ENCODE measurements at places on chromosomes 7 and 10.

DNA sequence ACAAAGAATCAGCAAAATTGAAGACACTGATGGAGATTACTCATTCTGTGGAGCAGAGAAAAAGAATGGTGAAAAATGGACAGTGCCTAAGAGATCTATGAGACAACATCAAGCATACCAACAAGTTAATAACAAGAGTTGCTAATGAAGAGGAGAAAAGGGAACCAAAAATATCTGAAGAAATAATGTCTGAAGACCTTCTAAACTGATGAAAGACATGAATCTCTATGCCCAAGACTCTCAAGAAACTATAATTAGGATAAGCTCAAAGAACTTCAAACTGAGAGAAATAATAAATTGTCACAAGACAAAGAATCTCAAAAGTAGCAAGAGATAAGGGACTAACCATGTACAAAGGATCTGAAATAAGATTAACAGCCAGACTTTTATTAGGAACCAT is 93.4 kb downstream of the ZNF33B start:
- no peak for DNase-seq

DNA sequence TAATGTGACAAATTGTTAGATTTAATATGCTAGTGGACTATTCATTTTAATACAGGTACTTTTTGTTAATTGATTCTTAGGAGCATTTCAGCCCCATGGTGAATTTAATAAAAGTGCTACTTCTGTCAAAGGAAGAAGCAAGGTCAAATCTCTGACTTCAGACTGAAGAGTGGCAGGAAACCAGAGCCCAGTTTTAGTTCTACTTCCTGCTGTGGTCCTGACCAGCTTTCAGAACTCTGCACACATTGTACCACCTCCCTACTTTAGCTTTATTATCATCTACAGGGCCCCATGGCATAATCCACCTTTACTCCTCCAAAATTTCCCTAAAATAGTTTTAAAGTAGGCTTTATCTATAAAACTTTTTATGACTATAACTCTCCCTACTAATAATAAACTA is 33.7 kb downstream of the CTTNBP2 start:
- no peak for DNase-seq

DNA sequence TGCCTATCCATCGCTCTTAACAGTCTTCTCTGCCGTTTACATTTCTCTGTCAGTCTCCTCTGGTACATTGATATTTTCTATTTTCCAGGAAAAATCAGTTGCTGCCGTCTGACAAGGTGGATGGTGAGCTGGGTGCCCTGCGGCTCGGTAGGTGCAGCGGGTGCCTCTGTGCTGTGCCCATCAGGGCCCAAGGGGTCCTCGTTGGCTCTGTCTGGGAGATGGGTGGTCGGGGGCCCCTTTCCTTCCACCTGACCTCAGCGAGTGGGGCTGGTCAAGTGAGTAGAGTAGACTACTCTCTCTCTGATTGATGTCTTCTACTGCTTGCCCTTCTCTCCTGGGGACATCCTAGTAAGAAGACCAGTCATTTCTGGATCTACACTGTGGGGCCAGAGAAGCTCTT is 57.4 kb downstream of the MINDY4 start:
- no peak for DNase-seq

DNA sequence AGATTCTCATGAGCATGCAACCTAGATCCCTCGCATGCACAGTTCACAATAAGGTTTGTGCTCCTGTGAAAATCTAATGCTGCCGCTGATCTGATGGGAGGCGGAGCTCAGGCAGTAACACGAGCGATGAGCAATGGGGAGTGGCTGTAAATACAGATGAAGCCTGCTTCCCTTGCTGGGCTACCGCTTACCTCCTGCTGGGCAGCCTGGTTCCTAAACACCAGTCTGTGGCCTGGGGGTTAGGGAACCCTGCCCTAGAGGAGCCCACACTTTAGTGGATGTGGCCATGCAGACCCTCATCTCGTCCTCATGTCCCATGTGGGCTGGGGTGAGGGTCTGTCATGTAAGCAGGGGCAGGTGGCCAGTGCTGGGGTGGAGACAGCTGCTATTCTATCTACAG is 417.6 kb downstream of the GLRX3 start:
- DNase-seq: no peak

DNA sequence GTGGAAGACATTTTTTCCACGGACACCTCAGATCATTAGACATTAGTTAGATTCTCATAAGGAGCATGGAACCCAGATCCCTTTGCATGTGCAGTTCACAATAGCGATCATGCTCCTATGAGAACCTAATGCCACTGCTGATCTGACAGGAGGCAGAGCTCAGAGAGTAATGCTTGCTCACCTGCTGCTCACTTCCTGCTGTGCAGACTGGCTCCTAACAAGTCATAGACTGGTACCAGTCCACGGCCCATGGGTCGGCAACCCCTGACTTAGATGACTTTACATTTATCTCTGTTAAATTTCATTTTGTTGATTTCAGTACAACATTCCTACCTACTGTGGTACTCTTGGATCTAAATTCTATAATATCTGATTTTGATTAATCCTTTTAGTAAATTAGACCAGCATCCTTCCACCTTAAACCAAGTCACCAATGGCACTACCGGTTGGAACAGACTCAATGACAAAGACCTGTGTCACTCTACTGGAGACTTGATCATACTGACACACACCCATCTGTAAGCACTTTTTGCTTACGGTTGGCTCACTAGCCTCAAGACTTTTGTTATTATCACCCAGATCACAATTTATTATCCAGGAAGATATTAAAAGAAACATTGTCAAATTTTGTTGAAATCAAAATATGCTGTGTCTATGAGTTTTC is 8.0 kb upstream of the CCDC71L start:
- DNase-seq: no peak

GRCh38 chr10:128537834-128538330 is 411.7 kb upstream of the MKI67 start:
- DNase-seq: no peak

- no peak for DNase-seq
These were observed 728 bp downstream of the PARD3 start for GRCh38 chr10:34814223-34814912.

DNA sequence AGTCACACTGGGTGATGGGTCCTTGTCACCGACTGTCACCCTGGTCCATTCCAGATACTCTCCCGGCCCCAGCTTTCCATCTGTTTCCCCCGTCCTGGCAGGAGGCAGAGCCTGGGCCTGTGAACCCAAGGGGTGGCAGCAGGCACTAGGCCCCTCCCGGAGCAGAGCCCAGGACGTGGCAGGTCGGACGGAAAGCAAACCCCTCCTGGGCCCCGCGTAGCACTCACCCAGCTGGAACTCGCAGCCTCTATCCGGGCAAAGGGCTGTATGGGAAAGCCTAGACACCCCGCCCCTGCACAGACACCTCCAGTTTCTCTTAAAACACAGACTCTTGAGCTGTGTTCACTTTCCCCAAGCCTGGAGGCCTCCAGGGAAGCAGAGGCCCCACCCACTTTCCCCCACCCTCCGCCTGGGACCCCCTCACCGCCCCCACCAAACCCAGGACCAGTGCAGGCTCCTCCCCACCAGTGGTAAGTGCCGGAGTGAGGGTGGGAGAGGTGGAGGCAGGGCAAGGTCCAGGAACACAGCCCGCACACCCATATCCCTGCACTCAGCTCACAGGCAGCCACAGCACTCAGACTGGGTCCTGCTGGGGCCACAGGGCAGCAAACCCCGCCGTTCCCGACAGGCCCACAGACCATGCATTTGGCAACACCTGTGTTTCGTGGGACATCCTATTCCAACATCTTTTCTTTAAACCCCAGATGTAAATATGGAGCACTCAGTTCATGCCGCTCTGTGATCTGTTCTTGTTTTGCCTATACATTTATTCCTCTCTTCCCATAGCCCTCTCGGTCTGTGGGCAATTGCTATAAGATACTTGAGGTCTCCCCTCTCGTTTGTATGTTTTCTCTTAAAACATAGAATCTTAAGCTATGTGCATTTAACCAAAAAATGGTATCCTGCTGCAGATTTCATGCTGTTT is 98.2 kb upstream of the PDGFA start:
- no peak for DNase-seq

- DNase-seq: no peak
These were observed 86.6 kb downstream of the LSMEM1 start for GRCh38 chr7:112567388-112567787.

DNA sequence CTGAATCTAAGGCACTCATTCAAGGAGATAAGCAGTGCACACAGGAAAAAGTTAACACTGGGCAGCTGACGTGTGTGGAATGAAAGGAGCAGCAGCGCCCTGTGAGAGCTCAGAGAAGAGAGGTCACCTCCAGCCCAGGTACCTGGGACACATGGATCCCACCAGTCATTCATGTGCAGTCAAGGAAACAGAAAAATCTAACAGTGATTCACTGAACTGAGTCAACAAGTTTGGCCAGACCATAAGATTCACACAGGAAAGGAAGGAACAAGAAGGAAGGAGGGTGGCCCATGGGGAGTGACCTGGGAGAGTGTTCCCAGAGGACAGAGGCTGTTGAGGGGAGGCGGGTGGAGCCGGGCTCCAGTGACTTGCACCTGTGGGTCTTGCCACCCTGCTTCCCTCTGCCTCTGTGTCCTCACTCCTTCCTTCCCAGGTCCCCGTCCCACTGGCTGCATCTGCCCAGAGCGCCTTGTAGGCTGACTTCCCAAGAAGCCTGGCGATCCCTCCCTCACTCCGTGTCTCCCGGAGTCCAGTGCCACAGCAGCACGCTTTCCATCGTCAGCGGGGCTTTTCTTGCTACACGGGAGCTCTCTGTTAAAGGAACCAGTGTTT is 27.7 kb downstream of the RNF32 start:
- no peak for DNase-seq

DNA sequence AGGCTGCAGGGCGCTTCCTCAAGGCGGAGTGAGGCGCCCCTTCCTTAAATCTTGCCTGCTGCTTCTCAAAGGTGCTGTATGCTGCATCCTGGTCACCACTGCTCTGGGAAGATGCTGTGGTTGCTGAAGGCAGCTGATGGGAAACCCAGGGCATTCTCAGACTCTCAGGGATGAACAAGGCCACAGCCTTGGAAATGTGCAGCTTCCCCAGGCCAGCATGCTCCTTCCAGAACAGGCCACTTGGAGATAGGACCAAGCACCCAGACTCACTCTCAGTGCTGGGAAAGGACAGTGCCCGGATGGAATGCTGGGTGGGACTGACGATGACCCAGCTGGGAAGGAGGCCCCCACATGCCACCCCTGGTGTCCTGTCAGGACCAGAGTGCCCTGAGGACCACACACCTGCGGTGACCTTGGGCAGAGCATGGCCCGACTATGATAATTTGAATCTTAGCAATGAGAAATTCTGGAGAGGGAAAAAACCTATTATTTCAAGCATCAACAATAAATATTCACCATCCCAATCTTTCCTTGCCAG is 235.5 kb downstream of the TNS3 start:
- DNase-seq: no peak

DNA sequence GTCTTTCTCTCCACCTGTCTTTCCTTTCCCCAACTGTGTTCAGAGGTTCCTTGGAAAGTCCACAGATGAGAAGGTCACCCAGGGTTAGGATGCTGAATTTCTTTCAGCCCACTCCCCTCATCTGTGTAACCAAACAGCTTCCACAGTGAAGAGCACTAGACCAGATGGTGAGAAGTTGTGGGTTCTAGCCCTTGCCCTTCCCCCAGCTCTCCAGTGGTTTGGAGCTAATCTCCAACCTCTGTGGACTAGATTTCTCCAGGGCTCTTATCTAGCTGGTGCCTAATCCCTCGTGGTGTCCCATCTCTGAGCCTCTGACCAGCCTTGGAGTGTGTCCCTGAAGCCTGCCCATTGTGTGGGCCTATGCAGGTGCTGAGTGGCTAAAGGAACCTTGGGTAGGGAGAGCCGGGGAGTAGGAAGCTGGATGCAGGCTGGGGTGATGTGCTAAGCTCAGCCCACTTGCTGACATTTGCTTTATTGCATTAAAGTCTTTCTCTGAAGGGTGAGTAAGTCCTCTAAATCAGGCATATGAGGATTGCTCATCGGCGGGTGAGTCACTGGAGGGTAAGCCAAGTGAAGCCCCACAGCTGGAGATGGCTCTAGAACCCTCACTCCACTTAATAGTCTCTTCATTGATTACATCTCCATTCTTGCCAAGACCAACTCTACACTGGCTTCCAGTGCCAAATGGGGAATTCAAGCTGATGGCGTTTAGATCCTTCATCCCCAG is 14.9 kb downstream of the DUSP5 start:
- no peak for DNase-seq

DNA sequence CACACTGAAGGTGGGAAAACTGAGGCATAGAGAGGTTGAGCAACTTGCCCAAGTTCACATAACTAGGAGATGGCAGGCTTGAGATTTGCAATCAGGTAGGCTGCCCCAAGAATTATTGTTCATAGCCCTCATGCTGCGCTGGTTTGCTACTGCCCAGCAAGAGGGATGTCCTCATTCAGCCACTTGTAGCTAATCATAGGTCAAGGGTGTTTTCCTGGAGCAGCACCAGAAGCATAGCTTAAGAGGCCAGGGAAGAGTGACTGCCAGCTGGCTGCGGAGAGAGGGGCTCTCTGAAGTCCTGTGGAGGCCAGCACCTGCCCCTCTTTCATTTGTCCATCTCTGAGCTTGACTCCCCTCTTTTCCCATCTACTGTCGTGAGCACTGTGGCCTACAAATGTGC is 15.0 kb downstream of the CDHR3 start:
- no peak for DNase-seq

GRCh38 chr10:2619472-2619871 is 447.9 kb upstream of the PFKP start:
- no peak for DNase-seq

- DNase-seq: no peak
These were observed 553.4 kb upstream of the POM121L12 start for GRCh38 chr7:52482076-52482475.

GRCh38 chr7:55409482-55410225 is 44.5 kb downstream of the LANCL2 start:
- no peak for DNase-seq

DNA sequence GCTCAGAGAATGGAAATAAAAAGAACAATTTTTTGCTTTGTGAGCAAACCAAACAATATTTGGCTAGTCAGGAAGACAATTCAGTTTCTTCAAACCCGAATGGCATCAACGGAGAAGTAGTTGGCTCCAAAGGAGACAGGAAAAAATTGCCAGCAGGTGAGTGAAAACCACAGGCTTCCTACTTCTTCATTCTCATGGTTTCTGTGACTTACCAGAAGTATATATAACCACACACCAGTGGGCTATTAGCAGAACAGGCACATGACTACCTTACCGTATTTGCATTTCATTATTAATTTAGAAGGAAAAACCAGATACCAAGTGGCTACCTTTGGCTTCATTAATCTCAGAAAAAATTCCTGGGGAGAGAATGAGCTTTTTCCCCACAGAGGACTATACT is 8.8 kb downstream of the TDRD1 start:
- no peak for DNase-seq

DNA sequence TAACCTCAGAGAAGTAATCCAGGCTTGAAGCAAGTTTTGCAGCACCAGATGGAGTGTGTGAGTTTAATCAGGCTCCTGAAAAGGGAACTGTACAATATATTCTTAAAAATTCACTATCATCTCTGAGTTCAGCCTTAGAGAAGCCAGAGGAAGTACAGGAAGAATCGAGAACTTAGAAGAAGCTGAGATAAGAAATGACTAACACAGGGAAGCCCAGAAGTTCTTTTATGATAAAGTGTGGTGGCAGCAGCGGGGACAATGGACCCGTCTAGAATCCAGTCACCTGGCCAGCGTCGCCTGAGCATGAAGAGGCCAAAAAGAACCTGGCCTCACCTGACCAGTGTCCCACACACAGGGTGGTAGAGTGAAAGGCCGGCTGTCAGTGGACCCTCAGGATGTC is 161.0 kb downstream of the USP6NL start:
- DNase-seq: no peak
